Cortex of kidney (tissue), 1 donor: ENCODE measurements at places on chromosomes 7 and 10.

GRCh38 chr7:157585113-157585861, 248.5 kb downstream of the DNAJB6 start:
- no peak for DNase-seq

DNA sequence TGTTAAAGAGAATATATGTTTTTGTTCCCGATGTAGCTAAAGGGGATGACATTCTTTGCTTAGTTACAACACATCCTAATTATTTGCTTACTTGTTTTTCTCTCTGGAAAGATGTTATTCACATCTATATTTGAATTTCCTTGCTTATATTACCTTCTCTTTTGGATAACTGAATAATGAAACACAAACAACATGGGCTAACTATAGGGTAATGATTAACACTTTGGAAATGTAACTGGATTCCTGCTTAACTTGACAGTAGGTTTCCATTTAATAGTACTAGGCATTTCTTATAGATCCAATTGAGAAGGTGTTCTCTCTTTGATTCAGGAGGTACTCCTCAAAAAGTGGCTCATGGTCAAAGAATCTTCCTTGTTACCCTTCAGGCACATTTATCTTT, 141.1 kb downstream of the CCSER2 start:
- DNase-seq: no peak

DNA sequence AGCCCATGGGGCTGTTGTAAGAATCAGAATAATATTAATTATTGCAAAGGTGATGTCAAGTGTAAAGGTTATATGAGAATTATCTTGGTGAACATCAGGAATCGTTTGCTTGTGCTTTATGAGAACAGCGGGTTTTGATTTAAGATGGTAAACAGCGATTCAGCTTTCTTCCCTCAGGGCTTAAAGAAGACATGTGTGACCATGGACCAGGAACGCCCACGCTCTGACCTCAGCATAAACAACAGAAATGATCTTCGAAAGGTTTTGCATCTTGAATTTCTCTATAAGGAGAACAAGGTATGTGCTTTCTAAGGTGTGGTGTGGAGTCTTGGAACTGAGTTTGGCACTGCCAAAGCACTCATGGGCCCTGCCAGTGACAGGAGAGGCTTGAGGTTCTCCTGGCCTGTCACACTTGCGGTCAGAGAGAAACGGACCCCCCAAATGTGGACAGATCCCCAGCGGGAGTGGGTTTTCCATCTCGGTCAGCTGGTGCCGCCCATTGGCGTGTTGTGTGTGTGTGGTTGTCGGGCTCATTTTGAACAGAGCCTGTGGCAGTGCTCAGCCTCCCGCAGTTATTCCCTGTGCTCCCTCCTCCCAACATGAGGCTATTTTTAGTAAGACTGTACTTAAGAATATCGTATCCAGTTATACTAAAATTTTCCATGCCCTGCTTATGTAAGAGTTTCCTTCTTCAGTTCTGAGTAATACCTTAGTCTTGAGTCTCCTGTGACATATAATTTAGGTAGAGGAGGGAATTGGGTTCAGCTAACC, 7.2 kb downstream of the MINDY4 start:
- no peak for DNase-seq

DNA sequence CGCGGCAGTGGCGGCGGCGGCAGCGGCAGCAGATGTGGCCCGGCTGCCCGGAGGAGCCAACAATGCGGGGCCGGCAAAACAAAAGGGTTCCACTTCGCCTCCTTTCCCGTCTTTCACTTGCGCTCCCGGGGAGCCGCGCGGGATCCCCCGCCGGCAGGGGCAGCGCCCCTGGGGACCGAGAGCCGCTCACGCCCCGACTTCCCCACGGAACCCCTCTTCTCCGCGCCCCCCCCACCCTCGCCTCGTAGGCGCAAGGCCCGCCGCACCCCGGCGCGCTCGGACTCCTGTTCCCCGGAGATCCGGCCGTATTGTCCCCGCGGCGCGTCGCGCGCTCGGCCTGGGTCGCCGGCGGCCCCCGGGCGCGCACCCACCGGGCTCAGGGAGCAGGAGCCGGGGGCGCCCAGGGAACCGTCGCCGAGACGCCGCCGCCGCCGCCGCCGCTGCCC, 854 bp downstream of the CTBP2 start:
- no peak for DNase-seq

DNA sequence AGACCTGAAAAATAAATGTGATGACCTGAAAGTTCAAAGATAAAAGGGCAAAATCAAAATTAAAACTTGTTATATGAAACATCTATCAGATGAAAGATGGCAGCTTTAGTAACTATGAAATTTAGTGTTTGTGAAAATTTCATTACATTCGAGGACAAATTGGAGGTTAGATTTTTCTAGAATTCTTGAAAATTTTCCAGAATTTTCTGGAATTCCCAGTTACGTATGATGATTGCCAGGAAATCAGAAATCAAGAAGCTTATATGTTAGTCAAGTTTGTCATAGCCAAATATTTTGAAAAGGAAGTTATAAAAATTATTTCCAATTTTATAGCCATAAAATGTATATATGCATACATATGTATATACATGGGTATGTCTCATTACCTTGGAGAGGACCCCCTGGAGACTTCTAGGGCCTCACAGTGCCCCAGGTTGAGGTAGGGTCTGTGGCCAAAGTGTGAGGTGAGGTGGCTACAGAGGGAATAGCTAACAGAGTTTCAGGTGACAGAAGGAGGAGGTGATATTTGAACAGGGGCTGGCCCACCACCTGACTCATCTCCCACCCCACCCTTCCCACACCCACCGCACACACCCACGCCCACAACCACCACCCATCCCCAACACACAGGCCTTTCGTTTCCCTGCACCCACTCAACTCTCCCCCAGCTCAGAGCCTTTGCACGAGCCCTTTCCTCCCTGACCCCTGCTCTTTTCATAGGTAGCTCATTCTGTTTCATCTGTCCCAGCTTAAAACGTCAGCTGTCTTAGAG, 21.5 kb downstream of the C10orf105 start:
- no peak for DNase-seq

- DNase-seq: no peak
These were observed 693.6 kb upstream of the AUTS2 start for GRCh38 chr7:68904630-68905029.

GRCh38 chr7:4667776-4668509, 14.2 kb upstream of the FOXK1 start:
- DNase-seq: no peak

- no peak for DNase-seq
These were observed 178.7 kb upstream of the PRSS58 start for GRCh38 chr7:142436601-142437000.

DNA sequence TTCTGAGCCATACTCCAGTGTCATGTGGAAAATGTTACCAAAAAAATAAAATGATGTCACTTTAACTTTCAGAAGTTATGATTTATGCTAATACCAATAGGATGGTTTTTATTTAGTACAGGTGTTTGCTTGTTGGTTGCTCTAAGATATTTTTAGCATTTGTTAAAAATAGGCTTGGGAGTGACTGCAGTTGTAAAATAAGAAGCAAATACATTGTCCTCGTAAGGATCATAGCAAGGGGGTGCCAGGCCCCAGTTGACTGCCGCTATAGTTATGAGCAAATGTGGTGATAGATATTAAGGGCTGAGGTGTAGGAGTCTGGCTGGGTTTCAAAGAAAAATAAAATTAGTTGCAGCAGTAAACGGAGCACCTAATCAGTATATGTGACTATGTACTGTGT, 354.4 kb upstream of the BMPER start:
- DNase-seq: no peak

- DNase-seq: no peak
These were observed 66.5 kb downstream of the CTNNA3 start for GRCh38 chr10:67629461-67629971.

GRCh38 chr7:70565721-70566370, 566.1 kb upstream of the GALNT17 start:
- no peak for DNase-seq

DNA sequence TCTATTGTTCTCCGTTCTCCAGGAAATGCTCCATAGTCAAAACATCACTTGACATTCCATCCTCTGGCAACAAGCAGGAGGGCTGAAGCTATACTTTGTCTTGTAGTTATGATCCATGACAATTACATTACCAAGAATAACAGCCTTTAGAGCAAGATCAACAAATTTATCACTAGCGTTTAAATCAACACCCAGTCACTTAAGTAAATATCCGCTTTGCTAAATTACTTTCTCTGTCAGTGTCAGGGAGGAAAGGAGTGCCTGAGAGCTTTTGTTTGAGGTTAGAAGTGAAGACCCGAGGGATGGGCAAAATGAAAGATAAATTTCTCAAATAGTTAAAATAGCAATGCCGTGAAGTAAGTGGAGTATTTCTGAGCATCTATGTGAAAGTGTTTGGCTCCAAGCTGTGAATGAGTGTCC, 236.1 kb upstream of the BMPER start:
- DNase-seq: no peak

- DNase-seq: no peak
These were observed 394.7 kb downstream of the AUTS2 start for GRCh38 chr7:69992938-69993337.

DNA sequence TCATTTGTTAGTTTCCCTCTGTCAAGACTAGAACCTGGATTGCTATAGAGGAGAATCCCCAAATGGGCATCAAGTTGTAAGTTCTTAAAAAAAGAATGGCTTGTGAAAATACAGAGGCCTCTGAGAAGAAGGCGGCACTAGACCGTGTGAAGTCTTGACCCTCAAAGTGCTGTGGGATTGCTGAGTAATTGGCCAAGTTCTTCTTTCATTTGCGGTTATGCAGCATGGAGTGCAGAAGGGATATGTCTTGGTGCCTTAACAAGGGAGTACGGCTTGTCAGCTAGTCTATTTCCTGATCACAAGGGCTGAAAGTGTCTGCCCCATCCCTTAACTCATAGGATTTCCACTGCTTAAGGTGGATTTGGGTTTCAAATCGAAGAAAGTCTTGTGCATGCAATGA, 81.2 kb downstream of the MKX start:
- no peak for DNase-seq

DNA sequence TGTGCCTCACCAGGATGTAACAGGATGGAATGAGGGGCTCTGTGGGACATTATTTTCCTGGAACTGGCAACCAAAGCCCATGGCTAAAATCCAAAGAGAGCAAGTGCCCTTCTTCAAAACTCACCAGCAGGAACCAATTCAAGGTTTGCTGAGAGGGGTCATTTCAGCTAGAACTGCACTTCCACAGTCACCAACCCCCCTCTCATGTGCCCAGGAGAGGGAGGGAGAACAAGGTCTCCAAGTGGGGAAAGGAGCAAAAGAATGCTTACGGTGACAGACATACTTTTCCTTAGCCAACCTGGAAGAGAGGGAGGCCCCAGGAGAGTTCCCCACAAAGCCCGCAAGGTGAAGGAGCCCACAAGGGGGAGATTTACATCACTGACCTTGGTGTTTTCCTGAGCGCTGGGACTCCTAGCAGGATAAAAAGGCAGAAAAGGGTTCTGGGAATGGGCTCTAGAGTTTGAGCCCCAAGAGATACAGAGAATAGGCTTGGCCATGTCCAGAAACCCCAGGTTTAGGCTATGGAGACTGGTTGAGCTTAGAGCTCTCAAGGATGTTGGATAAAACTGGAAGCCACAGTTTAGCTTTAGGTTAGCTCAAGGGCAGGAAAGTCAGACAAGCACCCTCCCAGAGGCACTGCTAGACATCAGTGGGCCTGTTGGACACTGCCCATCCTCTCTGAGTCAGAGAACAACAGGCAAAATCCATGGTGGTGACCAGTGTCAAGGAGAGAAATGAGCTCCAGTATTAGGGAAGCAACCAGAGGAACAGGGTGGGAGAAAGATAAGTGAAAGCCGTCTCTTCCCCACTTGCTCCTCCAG, 63.9 kb upstream of the GHITM start:
- DNase-seq: no peak

- DNase-seq: no peak
These were observed 162.9 kb downstream of the CREB5 start for GRCh38 chr7:28575241-28575643.

DNA sequence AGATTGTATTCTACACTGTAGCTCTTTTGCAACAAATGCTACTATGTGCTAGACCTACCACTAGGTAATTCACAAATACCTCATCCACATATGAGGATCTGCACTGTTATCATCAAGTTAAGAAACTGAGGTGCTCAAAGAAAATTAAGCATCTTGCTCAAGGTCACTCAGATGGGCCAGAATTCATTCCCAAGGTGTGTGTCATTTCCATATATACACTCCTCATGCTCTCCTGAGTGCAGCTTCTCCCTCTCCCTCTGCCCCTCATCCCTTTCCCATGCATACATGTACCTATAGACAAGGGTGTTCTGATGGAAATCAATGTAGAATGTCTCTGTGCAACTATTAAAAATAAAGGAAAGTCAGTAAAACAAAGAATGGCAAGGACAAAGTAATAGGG, 146.2 kb downstream of the ZNF438 start:
- no peak for DNase-seq

DNA sequence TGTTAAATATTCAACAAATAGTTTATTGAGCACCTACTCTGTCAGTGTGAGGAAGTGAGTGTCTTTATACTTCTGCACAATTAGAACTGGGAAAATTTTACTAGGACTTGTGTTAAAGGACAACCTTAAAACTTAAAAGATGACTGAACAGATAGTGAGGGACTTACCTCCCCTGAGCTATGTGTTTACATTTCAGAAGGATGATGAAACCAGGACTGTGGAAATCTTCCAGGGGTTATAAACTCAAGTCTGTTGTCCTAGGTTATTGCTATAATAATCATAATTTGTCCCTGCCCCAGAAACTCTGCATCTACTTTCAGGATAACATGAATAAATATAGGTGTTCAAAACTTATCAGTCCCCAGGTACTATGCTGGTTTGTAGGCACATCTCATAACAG, 261.0 kb upstream of the MKLN1 start:
- DNase-seq: no peak

DNA sequence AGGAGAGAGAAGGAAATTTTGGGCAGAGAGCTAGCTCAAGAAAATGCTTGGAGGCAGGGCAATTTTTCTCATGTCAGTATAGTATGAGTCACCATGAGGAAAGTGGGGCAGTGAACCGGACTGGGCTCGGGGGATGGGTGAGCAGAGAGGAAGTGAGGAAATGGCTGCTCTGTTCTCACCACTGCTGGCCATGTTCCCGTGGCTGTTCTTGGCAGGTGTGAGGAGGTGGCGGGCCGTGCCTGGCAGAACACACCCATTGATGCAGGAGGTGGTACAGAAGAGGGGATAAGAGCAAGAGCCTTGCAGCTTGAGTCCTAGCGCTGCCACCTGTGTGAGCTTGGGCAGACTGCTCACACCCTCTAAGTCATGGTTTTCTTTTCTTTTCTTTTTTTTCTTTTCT, 304.4 kb upstream of the LYZL1 start:
- DNase-seq: no peak

DNA sequence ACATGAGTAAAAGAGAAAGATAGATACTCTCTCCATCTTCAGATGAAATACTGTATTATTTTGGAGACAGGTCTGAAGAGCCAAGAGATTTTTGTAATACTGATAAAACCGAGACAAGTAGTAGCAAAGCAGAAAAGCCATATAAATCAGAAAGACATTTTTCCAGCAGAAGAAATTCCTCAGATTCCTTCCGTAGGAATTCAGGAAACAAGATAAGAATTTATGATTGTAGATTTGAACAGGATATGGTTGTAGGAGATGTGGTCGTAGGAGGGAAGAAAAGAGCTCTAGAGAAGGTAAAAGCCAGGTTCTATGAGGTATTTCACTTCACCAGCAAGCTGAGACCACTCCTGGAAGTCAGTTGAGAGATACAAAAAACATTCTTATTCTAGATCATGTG, 17.6 kb upstream of the AASS start:
- DNase-seq: no peak
